ENCODE measurements at places on chromosomes 3 and 15. TPM values are rescaled to one million over a fixed set of nuclear protein-coding genes. Genes with fewer than 3 reads are reported as not detected.

CEP97 gene
- 16.1 TPM for total RNA-seq

SMAD6 gene
- 0.70 TPM for total RNA-seq

STRIT1 gene
- not detected for total RNA-seq

TEX9 gene
- 0.41 TPM for total RNA-seq

CLDN18 gene
- total RNA-seq = not detected

FOXB1 gene
- not detected for total RNA-seq

Measured in activated naive CD4-positive, alpha-beta T cell treated with anti-CD3 and anti-CD28 coated beads, Interleukin-2, amount 50 U/mL, for 72 hours (primary cell).